ENCODE measurements at places on chromosomes 16 and 17. TPM values are rescaled to one million over a fixed set of nuclear protein-coding genes. Genes with fewer than 3 reads are reported as not detected.

DNA sequence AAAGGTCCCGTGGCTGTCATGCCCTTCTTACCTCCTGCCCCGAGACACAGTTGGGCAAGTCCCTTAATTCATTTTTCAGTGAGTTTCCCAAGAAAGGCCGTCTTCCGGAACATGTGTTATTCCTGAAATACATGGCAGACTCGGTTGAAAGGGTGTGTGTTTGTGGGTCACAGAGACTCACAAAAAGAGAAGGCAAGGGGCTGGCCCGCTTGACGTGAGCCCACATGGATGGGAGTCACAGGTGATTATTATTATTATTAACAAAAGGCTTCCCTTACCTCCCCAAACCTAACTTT lies 34.1 kb upstream of the CCR7 start:
- no peak for DNase-seq
- peak overlapping the region; percentile 54 for H3K4me3 ChIP-seq
- no peaks in the 10 kb centered on the region for H3K27me3 ChIP-seq
- peaks cover 96% of the 10 kb centered on the region for H3K4me1 ChIP-seq
- H3K36me3 ChIP-seq, result peaks cover 46% of the 10 kb centered on the region

DNA sequence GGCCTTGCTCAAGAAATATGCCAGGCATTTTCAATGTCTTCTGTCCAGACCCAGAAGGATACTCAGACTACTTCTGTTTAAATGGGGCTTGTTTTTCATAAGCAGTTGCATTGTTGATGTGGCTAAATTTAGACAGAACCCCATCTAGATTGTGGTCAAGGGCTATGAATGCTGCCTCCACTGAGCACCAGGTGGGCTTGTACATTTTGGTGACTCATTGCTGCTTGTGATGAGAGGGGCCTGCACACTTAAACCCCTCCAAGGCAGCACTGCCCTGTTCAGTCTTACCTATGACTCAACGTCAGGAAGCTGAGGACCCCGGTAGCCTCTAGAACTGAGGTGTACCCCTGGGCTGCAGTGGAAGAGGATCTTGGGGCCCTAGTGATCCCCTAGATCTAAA lies 144.0 kb downstream of the PRKCA start:
- H3K27me3 ChIP-seq, result no peaks in the 10 kb centered on the region
- H3K4me1 ChIP-seq, result peaks cover 32% of the 10 kb centered on the region
- H3K36me3 ChIP-seq, result peaks cover 30% of the 10 kb centered on the region
- H3K27ac ChIP-seq, result no peak overlapping the region

GRCh38 chr17:59332749-59333377 lies 1.4 kb downstream of the YPEL2 start:
- no peak for DNase-seq
- H3K27ac ChIP-seq, result peak overlapping the region; percentile 89
- peaks cover 55% of the 10 kb centered on the region for H3K4me1 ChIP-seq
- H3K27me3 ChIP-seq, result no peaks in the 10 kb centered on the region
- peak overlapping the region; percentile 85 for H3K4me3 ChIP-seq
- no peaks in the 10 kb centered on the region for H3K36me3 ChIP-seq

DNA sequence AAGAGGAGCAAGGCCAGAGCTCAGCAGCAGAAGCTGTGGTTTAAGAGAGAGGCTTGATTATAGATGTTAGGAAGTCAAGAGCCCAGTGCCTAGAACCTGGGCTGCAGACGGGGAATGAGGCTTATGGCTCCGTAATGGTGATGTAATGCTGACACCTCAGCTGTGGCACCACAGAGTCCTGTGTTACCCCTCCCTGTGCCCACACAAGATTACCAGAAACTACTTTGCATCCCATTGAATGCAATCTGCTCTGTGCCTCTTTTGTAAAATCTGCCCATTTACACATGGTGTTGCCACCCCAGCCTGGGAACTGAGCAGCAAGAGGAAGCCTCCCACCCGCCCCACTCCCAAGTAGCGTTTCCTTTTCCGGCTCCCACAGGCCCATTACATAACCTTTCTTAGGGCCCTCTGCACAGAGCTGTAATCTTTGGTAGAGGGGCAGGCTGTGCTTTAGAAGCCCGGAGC lies 57.0 kb downstream of the PITPNC1 start:
- peaks cover 21% of the 10 kb centered on the region for H3K36me3 ChIP-seq
- peak; percentile 57 for DNase-seq
- H3K27ac ChIP-seq, result peak overlapping the region; percentile 95

- peaks cover 25% of the 10 kb centered on the region for H3K4me1 ChIP-seq
- H3K36me3 ChIP-seq, result peaks cover 4% of the 10 kb centered on the region
- no peak overlapping the region for H3K4me3 ChIP-seq
- H3K27me3 ChIP-seq, result peaks cover 10% of the 10 kb centered on the region
- no peak overlapping the region for H3K27ac ChIP-seq
These were observed 20.4 kb upstream of the MPHOSPH6 start for GRCh38 chr16:82190386-82190785.

DNA sequence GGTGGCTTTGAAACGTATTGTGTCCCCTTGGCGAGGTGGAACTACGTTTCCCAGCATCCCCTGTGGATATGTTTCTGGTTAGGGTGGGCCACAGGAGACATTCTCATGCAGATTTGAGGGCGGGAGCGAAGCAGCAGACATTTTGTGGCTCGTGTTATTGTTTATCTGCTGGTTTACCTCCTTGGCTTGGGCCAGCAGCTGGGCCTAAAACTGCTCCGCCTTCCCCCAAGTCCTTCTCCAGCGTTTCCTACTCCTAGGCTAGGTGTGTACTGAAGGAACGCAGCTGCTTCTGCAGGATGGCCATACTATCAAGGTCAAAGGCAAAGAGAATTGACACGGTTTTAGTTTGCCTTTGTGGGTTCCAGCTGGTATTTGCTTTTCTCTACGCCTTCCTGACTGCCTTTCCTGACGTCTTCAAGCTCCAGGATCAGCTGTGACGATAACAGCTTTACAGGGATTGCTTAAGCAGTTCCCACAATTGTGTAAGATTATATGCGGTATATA lies 17.2 kb upstream of the WSB1 start:
- H3K36me3 ChIP-seq, result no peaks in the 10 kb centered on the region
- H3K4me1 ChIP-seq, result no peaks in the 10 kb centered on the region
- DNase-seq, result no peak
- no peaks in the 10 kb centered on the region for H3K27me3 ChIP-seq
- no peak overlapping the region for H3K4me3 ChIP-seq

GRCh38 chr16:12310286-12310685 lies 333.8 kb downstream of the SNX29 start:
- no peaks in the 10 kb centered on the region for H3K36me3 ChIP-seq
- no peak overlapping the region for H3K27ac ChIP-seq
- no peaks in the 10 kb centered on the region for H3K27me3 ChIP-seq
- no peak for DNase-seq
- H3K4me3 ChIP-seq, result no peak overlapping the region
- H3K4me1 ChIP-seq, result no peaks in the 10 kb centered on the region

GRCh38 chr17:46738544-46738943 lies 79.9 kb downstream of the WNT3 start:
- no peaks in the 10 kb centered on the region for H3K27me3 ChIP-seq
- no peak for DNase-seq
- no peaks in the 10 kb centered on the region for H3K4me1 ChIP-seq
- H3K36me3 ChIP-seq, result no peaks in the 10 kb centered on the region
- H3K4me3 ChIP-seq, result no peak overlapping the region

DNA sequence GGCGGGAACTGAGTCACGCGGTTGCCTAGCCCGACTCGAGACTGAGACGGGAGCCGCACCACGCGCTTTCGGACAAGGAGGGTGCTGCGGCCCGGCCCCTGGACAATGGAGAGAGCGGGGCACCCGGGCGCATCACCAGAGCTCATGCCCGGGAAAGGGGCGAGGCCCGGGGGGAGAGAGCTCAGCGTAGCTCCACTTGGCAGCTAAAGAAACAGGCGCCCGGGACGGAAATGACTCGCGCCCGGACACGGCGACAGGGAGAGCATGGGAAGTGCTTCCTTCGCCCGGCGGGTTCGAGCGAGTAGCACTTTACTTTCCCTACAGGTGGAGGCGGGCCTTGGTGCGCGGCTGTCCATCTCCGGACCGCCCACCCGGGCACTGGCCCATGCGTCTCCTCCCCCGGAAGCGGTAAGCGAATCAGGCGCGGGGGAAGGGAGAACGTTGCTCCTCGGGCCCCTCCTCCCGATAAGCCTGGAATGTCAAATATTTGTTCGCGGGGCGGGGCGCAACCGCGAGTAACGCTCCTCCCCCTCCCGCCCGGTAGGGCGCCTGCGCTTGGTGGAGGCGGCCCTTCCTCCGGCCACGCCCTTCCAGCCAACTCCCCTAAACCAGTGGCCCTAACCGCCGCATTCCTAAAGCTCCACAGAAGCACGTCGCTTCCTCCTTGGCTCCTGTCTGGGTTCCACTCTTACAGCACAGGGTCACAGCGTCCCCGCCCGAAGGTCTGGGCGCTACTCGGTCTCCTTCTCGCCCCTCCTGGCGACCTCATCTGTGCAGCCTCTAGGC lies 1.5 kb upstream of the ESRP2 start:
- H3K4me3 ChIP-seq, result peak overlapping the region; percentile 94
- H3K27ac ChIP-seq, result peak overlapping the region; percentile 92
- peak; percentile 87 for DNase-seq
- no peaks in the 10 kb centered on the region for H3K36me3 ChIP-seq
- H3K4me1 ChIP-seq, result peaks cover 35% of the 10 kb centered on the region

- no peak for DNase-seq
- H3K4me1 ChIP-seq, result no peaks in the 10 kb centered on the region
- no peaks in the 10 kb centered on the region for H3K27me3 ChIP-seq
- H3K36me3 ChIP-seq, result peaks cover 42% of the 10 kb centered on the region
- no peak overlapping the region for H3K4me3 ChIP-seq
These were observed 12.3 kb upstream of the SLC38A8 start for GRCh38 chr16:84054916-84055315.

Gene ACE
- 5.9 TPM for total RNA-seq

Gene TNP2
- total RNA-seq, result not detected

Gene TRPV2
- total RNA-seq, result 134 TPM
